ENCODE measurements at places on chromosomes 7 and 10. TPM values are rescaled to one million over a fixed set of nuclear protein-coding genes. Genes with fewer than 3 reads are reported as not detected.

GRCh38 chr10:123398756-123399155, 244.6 kb downstream of the BUB3 start:
- DNase-seq = no peak
- no peaks in the 10 kb centered on the region for H3K4me1 ChIP-seq
- peaks cover 3% of the 10 kb centered on the region for H3K36me3 ChIP-seq

The GLI3 gene
- total RNA-seq = not detected

DNA sequence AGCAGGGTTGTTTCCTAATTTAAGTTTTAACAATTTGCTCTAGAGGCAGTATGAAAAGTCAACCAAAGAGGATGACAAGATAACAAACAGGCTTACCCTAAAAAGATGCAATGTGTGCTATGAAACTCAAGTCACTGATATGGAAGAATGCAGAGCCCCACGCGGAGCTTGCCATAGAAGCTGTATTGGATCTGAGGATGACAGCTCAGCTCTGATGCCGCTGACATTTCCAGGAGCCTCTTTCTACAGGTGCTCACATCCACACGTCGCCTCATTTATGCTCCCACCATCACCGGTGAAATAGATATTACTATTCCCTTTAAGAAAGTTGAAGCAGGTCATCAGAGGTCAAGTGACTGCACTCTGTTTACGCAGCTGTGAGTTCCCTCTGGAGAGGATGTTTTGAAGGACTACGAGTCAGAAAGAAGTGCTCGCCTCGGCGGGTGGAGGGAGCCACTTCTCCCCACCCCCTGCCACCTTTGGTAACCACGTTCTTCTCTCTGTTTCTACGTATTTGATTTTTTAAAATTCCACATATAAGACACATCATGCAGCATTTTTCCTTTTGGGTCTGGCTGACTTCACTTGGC, 275.4 kb downstream of the GLRX3 start:
- DNase-seq = no peak
- no peaks in the 10 kb centered on the region for H3K36me3 ChIP-seq
- no peak overlapping the region for H3K4me3 ChIP-seq
- H3K4me1 ChIP-seq = no peaks in the 10 kb centered on the region

GRCh38 chr10:70566515-70567290, 35.8 kb downstream of the PRF1 start:
- H3K4me1 ChIP-seq = no peaks in the 10 kb centered on the region
- no peak overlapping the region for H3K27ac ChIP-seq
- H3K36me3 ChIP-seq = no peaks in the 10 kb centered on the region
- H3K4me3 ChIP-seq = no peak overlapping the region
